ENCODE measurements at places on chromosomes 4 and X. TPM values are rescaled to one million over a fixed set of nuclear protein-coding genes. Genes with fewer than 3 reads are reported as not detected.

The PDCL2 gene
- not detected for total RNA-seq

The CDS1 gene
- total RNA-seq = 0.28 TPM

The INPP4B gene
- 4.3 TPM for total RNA-seq

The NXF2 gene
- total RNA-seq = not detected

The ADAMTS3 gene
- 3.8 TPM for total RNA-seq

The NHS gene
- 1.2 TPM for total RNA-seq

The ARHGEF6 gene
- 11.6 TPM for total RNA-seq

The SRPX2 gene
- 29.2 TPM for total RNA-seq

The TMPRSS11B gene
- not detected for total RNA-seq

The DOK7 gene
- not detected for total RNA-seq

The FGF5 gene
- 2.3 TPM for total RNA-seq

The NPY2R gene
- total RNA-seq = not detected

The XKRX gene
- under 0.01 TPM for total RNA-seq

The RPS6KA6 gene
- 12.7 TPM for total RNA-seq

The APLN gene
- total RNA-seq = 4.3 TPM

The RBMXL3 gene
- not detected for total RNA-seq

The CPLX1 gene
- not detected for total RNA-seq

The FAM120C gene
- total RNA-seq = 3.4 TPM

The IQCM gene
- total RNA-seq = not detected

The STOX2 gene
- 3.4 TPM for total RNA-seq

The FAAH2 gene
- 0.28 TPM for total RNA-seq

The DCAF4L1 gene
- 0.09 TPM for total RNA-seq

The HELT gene
- not detected for total RNA-seq

The FGA gene
- total RNA-seq = not detected

The TASL gene
- not detected for total RNA-seq

The BMP3 gene
- under 0.01 TPM for total RNA-seq

The KCND1 gene
- total RNA-seq = 0.28 TPM

The BGN gene
- 9.0 TPM for total RNA-seq

The AGTR2 gene
- total RNA-seq = not detected
